ENCODE measurements at places on chromosomes 6 and 20.

DNA sequence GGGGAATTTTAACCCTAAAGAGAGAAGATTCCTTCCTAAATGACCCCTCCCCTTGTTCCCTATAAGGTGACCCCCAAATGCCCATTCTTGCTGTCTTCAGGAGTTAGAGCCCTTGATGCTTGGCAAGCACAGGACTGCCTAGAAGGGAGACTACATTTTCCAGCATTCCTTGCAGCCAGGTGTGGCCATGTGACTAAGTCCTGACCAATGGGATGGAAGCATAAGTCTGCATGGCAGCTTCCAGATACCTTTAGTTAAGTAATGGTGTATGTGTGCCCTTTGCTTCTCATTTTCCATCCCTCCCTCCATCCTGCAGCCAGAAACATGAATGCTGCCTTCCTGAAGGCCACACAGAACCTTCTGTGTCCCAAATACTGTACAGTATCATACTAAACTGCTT, 5.5 kb downstream of the BFSP1 start:
- DNase-seq: peak; percentile 25

GRCh38 chr6:68094070-68094469, 541.0 kb upstream of the ADGRB3 start:
- DNase-seq: no peak

DNA sequence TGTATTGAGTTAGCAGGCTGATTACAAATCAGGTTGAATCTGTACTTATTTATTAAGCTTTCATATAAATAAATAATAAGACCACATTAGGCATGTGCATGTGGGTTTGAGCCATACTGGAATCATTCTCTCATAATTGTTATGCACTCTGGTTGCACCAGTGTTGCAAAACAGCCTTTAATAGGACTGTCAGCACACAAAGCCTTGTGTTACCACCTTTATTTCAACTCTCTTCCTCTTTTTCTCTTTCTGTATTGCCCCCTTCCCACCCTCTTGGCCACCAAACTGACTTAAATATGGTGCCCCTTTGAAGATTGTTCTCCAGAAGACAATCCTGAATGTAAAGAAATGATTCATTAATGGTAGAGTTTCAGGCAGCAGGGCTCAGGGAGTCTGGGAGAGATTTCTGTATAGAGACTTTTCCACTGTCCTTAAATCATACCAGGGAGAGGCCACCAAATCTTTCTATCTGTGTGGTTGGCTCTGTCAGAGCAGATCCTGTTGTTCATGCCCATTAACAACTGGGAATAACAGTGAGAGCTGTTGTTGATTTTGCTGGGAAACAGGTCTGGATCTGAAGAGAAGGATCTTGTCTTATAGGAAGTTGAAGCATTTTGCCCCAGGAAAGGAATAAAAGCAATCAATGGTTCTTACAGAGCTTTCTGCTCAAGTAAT, 131.6 kb upstream of the SOX4 start:
- DNase-seq: no peak

- DNase-seq: no peak
These were observed 199.2 kb upstream of the MYLIP start for GRCh38 chr6:15929685-15930084.

DNA sequence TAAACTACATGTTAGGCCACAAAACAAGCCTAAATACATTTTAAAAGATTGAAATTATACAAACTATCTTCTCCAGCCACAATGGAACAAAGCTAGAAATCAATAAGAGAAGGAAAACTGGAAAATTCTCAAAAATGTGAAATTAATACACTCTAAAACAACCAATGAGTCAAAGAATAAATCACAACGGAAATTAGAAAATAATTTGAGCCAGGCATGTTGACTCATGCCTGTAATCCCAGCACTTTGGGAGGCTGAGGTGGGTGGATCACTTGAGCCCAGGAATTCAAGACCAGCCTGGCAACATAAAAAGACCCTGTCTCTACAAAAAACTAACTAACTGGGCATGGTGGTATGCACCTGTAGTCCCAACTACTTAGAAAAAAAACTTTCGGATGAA, 6.3 kb upstream of the WFDC13 start:
- no peak for DNase-seq

DNA sequence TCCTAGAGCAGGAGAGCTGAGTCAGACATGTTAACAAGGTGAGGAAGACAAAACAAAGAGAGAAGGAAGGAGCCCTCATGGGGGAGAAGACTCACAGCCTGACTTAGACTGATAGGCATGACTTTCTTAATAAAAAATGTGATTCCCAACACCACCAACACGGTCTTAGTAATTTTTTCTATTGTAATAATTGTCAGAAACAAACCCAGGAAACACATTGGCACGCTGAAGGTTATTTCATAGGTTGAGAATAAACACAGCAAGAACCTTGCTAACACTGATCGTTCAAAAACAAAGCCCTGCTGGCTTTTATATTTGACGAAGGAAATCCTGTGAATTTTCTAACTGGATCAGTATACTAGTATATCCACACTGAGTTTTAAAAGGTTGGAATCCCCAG, 286.8 kb downstream of the HACE1 start:
- DNase-seq: no peak

- no peak for DNase-seq
These were observed 343.0 kb downstream of the QKI start for GRCh38 chr6:163757520-163757919.

DNA sequence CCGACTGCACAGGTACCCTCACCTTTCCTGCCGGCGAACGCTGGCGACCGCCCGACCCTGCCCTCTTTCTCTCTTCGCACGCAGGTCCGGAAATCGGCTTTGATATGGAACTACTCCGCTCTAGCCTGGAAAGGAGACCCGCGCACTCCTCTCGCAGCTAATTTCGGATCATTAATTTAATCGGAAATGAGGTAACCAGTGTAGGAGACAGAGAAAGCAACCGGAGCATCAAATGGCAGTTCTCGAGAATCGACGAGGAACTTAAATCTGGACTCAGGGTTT, 949 bp upstream of the ATXN1 start:
- DNase-seq: peak; percentile 58

DNA sequence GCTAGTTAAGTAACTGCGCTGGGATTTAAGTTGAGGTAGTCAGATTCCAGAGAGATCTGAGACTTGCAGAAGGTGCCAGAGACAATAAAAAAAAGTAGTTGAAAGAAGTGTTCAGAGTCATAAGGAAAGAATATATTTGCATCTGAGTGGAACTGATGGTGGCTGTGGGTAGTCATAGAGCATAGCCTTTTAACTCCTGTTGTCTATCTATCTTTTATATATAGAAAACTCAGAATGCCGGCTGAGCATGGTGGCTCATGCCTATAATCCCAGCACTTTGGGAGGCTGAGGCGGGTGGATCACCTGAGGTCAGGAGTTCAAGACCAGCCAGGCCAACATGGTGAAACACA, 62.0 kb downstream of the CARMIL1 start:
- no peak for DNase-seq

Data from EL (cell line).